CD14-positive monocyte (primary cell): ENCODE measurements at places on chromosomes 1 and 21.

GRCh38 chr1:23558140-23558871 is 995 bp downstream of the ID3 start:
- DNase-seq = no peak

DNA sequence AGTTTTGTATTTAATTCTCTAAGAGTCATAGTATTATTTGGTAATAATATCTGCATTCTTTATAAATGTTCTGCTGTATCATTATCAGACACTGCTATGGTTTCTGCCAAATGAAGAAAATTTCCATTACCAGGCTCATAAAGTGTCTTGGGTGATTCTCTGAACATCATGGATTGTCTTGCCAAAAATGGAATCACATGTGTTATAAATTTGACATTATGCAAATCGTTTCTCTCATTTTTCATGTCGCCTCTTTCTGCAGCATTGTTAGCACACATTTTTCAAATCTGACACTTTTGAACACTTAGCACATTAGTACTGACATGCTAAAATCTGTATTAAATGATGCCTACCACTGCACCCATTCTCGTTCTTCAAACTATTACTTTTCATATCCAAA is 74.2 kb upstream of the NEK7 start:
- DNase-seq = no peak

DNA sequence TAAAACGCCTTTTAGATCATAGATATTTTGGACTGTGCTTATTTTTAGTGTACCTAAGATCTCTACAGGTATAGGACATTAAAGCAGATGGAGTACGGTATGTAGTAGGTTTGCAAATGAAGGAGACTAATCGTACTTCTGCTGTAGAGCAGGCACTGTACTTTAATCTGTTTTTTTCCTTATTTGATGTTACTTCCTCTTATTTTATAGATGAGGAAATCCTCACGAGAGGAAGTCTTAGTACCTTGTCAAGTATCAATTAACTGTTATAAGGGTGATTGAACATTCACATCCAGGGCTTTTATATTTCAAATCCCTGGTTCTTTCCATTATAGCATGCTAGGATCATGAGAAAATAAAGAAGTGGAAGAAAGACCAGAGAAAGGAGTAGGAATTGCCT is 41.1 kb downstream of the CACHD1 start:
- DNase-seq = peak; percentile 44

DNA sequence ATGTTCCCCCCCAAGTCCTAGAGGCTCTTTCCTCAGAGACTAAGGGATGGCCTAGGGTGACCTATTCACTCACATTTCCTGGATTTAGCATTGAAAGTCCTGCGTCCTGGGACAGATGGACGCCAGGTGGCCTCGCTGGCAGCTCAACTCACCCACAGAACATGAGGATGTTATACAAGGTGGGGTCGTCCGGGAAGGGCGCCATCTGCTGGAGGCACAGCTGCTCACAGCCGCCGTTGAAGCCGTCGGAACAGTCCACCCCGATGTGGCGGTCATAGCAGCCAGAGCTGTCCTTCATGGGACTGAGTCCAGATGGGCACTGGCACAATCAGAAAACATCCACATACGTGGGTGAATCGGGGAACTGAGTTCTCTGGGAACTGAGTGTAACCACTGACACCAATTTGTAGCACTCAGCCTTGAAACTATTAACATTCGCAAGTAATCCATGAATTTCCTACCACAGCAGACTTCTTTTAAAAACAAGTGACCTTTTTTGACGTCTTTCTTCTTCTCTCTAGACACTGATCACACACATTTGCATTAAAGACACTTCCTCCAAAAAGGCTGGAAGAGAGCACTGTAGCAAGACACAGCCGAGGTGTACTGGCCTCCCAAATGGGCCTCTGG is 215.4 kb downstream of the ASTN1 start:
- no peak for DNase-seq

DNA sequence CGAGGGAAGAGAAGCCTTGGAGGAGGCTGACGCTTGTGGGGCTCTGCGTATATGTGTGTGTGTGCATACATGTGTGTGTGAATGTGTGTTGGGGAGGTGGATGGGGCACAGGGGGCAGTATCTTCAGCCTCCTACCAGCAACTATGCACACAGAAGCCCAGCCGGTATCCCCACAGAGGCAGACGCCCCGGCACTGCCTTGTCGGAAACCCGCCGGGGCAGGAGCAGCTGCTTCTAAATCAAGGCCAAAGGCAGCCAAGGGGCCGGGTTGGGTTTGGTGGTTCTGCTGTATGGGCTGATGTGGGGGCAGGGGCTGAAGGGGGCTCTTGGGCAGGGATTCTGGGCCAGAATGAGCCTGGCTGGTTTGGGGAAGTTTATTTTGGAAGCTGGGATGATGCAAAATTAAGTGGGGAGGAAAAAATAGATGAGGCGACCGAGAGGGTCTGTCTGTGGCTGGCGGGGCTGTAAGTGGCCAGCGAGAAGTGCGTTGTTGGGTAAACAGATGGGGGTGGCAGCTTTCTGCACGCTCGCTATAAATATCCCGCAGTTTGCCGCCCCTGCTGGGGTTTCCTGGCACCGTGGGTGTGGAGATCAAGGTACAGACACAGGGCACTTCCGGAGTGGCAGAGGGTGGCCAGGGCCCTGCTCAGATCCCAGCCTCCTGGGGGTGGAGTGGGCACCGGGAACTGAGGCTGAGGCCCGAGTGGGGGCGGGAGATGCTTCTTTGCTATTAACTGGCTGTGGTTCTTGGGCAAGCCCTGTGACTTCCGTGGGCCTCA is 11.0 kb upstream of the WNT4 start:
- no peak for DNase-seq

DNA sequence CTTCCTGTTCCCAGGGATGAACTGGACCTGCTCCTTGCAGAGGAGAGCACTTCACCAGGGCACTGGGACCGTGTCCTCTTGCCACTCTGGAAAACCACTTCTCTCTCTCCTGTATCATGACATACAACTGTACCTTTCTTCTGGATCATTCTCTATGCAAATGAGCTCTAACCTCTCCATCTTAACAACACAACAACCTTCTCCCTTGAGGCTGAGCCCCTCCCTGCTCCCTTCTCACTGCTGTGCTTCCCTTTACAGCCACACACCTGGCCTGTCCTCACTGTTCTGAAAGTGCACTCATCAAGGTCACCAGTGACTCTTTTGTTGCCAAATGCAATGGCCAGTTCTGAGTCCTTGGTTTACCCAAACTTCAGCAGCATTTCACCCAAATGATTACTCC is 54.5 kb upstream of the MRPS6 start:
- DNase-seq = no peak

DNA sequence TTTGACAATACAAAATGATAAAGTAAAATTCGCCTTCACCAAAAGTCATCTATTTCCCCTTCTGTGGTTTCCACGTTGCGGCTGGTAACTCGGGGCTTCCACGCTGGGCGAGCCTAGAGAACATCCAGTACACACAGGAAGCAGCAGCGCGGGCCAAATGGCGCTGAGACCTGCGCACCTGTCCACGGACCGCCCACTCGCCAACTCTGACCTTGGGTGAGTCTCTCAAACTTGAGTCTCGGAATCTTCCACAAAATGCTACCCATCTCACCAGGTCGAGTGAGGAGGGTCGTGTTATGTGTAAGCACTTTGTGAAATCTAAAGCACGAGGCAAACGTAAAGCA is 820 bp upstream of the TTF2 start:
- DNase-seq = no peak

DNA sequence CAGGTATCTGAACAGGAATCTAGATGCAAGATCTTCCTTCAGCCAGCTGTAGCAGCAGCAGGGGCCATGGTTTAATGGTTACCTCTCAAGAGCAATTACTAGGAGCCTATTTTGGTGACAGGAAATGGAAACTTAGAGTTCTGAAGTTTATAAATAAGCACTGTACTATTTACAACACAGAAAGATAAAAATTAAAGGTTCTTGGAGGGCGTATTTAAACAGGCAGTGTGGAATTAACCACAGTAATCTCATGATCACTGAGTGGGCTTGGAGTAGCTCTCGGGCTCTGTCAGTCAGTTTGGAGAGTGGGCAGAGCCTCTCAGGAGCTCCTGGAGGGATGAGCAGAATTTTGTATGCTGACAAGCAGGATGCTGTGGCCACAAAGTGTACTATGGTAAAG is 10.2 kb upstream of the FCRL5 start:
- DNase-seq = no peak

DNA sequence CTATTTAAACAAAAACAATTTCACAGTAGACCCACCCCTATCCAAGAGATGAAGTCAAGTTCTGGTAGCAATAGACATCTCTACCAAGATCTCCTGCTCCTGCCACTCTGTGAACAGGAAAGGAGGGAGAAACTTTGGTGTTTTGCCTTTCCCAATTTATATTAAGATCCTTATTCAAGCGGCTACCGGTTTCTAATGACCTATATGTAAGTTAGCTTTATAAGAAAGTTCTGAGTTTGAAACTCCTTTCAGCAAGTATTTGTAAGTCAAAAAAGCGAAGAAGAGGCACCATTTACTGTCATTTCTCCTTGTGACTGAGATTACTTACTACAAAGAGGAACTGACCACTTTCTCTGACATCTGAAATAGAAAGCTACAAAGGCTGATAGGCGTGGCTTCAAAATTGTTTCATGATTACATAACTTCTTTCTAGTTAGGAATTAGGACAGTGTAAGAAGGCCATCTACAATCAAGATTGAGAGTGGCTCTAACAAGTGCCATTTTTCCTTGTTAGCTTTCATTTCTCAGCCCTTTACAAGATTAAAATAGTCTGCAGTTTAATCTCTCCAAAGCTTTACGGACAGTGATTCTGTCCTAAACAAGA is at the start of gene MNDA:
Gene MNDA (plus strand): TSS at position 448 of the 604 bp plus-strand sequence. CDS start 10,803 bp downstream, outside the sequence.
- DNase-seq = peak; percentile 97

DNA sequence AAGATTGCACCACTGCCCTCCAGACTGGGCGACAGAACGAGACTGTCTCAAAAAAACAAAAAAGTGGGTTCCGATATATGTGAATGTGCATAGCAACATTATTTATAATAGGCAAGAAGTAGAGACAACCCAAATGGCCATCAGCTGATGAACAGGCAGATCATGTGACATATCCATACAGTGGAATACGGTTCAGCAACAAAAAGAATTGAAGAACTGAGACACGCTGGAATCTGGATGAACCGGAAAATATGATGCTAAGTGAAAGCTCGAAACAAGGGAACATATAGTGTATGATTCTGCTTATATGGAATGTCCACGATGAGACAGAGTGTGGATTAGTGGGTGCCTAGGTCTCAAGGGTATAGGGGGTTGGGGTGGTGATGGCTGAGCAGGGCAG is 28.5 kb upstream of the MORC3 start:
- no peak for DNase-seq

DNA sequence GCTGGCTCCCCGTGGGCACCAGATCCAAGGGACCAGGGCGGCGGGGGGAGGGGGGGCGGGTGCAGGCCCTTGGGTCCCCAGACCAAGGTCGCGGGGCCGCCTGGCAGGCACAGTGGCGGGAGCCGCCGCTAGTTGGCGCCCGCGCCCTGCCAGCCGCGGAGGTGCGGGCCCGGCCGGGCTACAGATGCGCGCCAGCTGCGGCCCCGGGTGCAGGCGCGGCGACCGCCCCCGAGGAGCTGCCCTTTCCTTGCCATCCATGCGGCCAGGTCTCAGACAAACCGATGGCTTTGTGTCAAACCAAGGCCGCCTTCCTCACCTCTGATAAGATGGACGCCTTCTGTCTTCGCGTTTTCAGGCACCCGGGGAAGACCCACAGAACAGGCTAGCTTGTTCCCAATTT is 2.2 kb upstream of the RUNX3 start:
- DNase-seq = peak; percentile 60

DNA sequence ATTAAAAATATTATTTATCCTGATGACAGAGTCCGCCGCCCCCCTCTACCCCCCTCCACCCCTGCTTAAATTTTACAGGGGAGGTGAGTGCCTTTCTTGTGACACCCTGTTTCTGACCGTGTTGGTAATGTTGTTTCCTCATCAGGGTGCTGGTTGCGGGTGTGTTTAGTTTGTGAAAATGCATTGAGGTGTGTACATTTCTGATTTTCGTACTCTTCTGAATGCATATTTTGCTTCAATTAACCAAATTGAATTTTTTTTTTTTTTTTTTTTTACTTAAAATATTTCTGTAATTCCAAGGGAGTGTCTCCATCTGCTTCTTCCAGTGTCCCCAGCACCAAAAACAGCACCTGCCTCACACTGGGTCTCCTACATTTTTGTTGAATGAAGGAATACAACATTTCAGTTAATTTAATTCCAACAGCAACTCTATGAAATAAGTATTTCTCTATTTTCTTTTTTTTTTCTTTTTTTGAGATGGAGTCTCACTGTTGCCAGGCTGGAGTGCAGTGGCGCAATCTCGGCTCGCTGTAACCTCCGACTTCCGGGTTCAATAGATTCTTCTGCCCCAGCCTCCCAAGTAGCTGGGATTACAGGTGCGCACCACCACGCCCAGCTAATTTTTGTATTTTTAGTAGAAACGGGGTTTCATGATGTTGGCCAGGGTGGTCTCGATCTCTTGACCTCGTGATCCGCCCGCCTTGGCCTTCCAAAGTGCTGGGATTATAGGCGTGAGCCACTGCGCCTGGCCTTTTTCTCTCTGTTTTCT is 5.6 kb upstream of the SLC2A1 start:
- no peak for DNase-seq

- DNase-seq = no peak
These were observed 45.2 kb upstream of the PSEN2 start for GRCh38 chr1:226825037-226825745.

GRCh38 chr21:42350318-42350910 is 380 bp downstream of the TFF2 start:
- no peak for DNase-seq

DNA sequence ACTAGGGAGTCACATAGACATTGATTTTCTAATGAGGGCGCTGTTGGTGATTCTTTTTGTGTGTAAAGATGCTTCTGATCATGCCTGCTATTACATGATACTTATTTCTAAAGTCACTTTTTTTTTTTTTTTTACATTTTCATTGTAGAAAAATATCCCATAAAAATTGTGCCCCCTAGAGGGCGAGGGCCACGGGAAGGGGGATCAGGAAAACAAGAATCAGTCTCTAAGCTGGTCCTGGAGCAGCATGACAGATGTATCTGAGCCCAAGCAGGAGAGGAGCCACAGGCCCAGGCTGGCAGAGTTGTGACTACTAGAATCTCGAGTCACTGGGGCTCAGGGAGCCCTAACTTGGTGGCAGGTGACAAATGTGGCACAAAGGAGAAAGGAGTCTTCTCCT is 28.1 kb downstream of the ZSCAN20 start:
- DNase-seq = no peak

GRCh38 chr1:243658594-243659105 is 191.4 kb downstream of the AKT3 start:
- no peak for DNase-seq

- DNase-seq = no peak
These were observed 302.2 kb upstream of the DEPDC1 start for GRCh38 chr1:68799096-68799495.

DNA sequence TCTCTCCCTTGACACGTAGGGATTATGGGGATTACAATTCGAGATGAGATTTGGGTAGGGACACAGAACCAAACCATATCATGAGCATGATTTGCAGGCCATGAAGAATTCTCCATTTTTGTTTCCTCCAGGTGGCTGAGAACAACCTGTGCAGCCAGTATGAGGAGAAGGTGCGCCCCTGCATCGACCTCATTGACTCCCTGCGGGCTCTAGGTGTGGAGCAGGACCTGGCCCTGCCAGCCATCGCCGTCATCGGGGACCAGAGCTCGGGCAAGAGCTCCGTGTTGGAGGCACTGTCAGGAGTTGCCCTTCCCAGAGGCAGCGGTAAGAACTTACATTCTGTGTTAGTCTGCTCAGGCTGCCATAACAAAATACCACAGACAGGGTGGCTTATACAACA is 9.7 kb downstream of the MX1 start:
- no peak for DNase-seq
